CD4-positive, alpha-beta T cell treated with Interleukin-4 for 1 hour (primary cell): ENCODE measurements at places on chromosomes 3 and 15.

DNA sequence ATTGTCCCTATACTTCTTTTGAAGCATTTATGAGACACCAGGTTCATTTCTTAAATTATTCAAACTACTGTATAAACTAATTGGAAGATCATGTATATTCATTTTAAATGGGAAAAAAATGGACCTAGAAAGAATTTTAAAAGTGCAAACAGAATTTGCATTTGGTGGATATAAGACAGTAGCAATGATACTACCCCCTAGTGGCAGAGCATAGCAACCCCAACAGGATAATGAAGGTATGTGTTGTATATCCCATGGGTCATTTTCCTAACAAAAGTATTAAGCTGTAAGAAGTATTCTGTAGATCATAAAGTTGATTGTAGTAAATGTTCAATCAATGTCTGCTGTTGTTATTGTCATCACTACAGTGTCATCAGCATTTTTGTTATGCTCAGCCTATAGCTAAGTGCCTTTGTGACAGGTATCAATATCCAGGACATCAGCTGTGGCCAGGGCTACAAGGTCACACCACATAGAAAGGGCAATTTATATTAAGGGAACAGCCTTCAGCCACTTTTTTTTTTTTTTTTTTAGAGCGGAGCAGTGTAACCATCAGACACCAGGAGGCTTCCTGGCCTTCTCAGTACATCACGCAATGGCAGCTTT lies 175.8 kb downstream of the FOXB1 start:
- peak; percentile 13 for DNase-seq

DNA sequence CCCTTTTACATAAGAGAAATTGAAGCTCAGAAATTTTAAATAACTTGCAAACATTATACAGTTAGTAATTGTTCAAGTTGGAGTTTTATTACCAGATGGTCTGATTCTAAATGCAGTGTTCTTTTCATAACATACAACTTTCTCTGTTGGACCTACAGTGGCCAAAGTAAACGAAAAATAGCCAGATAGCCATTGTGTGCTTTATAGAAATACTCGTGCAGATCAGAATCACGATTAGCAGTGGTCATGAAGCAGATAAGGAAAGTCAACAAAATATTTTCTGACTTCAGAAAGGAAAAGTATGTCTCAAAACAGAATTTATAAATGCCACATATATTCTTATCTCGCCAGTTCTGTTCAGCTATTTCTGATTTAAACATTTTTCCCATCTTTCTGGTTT lies 436.9 kb downstream of the CNTN6 start:
- DNase-seq = no peak

DNA sequence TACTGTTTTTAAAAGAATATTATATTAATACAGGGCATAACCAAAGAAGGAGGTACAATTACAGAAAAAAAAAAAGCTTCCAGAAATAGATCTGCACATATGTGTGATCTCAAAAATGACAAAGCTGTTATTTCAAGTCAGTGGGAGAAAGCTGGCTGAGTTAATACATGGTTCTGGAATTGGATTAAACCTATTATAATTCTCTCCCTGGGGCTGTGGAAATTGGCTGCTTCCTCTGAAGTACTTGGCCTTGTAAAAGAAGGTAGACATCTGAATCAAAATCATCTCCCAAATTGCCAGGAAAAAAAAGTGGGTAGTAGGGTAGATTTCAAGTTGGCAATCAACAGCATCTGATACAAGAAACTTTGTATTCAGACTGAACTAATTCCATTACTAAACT lies 723.9 kb upstream of the ALCAM start:
- no peak for DNase-seq

DNA sequence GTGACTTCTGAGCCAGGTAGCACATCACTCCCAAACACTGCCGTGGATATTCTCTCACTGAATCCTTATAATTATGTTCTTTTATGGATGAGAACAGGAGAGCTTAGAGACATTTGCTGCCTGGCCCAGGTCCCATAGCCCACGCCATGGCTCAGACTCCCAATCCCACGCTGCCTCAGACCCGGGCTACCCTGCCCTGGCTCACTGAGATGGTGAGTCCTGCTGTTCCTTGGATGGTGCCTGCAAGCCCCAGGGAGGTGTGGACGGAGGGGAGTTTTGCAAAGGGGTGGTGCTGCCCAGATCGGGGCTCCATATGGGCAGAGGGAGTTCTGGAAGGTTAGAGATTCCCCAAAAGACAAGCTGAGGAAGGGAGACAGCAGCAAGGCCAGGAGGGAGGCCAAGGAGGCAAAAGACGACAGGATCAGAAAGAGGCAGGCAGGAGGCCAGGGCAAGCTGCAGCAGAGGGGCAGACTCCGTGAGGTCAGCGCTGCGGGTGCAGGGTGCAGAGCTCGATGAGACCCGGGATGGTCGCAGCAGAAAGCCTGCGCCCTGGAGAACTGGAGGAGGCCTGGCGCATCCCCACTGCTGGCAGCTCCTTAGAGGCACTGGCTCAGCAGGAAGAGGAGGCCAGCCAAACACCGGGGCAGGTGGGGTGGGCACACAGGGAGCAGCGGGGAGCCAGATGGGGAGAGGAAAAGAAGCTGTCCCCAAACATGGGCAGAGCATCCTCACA lies 95.7 kb upstream of the ALDH1A3 start:
- no peak for DNase-seq

GRCh38 chr3:127366383-127366782 lies 78.5 kb upstream of the PRR20G start:
- no peak for DNase-seq

GRCh38 chr15:48582452-48583247 lies 62.9 kb downstream of the FBN1 start:
- no peak for DNase-seq

DNA sequence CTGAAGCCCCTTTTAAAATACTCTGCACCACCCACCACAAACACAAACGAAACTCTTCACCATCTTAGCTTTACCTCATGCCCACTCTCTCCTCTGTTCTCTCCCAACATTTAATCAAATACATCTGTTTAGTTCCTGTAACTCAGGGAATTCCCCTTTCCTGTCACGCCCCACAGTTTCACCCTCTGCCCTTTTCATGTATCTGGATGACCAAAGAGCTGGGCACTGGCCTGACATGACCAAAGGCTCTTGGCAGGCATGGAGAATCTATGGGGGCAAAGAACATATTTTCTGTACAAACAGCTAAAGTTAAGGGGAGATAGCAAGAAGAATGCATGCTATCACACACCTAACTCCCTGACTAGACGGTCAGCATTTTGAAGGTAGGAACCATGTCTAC lies 270.0 kb downstream of the TBL1XR1 start:
- DNase-seq = no peak

- DNase-seq = no peak
Measured at GRCh38 chr15:92226020-92226612, 167.6 kb upstream of the ST8SIA2 start.

- DNase-seq = no peak
Measured at GRCh38 chr3:195397524-195397923, 45.3 kb downstream of the ACAP2 start.

- no peak for DNase-seq
Measured at GRCh38 chr15:43273243-43273642, 6.5 kb upstream of the TGM5 start.

DNA sequence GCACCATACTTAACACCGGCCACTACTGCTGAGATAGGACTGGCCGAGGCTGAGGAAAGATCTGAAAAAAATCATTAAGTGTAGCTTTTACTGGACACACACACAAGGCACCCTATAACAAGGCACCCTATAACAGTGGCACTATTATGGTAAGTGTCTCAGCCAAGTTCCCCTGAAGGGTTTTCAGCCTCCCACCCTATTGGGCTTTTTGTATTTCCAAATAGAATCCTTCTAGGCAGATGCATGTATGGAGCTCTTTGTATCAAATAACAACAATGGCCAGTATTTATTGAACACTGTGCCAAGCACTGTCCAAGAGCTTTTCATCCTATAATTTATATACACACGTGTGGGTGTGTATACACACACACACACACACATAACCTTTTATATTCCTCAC lies 6.7 kb upstream of the DNAJA4 start:
- DNase-seq = no peak

DNA sequence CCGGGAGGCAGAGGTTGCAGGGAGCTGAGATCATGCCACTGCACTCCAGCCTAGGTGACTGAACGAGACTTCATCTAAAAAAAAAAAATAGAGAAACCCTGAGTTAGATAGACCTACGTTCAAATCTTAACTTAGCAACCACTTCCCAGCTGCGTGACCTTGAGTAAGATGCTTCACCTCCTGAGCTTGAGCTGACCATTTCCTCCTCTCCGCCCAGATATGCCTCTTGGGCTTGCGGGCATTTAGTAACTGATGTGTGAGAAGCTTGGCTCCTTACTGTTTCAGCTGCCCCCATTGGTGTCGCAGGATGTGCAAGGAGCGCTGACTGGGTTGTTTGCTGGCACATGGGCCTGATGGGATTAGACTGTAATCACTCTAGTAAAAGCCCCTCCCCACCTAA lies 26.9 kb upstream of the ATG7 start:
- DNase-seq = no peak
